Stimulated activated CD8-positive, alpha-beta memory T cell treated with anti-CD3 and anti-CD28 coated beads, Interleukin-15, amount 100 ng/mL, for 1 hour (primary cell): ENCODE measurements at places on chromosomes 1 and 21.

DNA sequence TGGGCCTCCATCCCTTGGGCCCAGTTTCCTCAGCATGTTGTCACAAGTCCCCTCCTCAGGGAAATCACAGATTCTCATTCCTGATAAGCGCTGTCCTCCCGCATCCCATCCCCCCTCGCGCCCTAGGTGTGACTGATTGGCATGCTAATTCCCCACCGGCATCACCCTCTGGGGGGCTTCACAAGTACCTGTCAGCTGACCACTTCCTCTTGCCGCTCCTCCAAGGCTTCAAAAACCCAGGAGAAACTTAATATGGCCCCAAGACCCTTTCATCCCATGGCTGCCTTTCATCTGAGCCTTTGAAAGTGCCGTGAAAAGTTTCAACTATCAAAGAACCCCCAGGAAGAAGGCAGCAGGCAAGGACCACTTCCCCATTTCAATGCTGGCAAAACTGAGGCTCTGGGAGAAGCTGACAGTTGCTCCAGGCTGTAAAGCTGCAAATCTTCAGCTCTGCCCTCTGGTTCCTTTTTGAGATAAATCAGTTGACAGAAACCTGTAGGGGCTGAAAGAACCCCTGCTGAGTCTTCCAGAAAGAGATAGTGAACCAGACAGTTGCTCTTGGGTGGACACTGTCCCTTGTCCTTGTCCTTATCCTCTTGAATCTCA lies 12.8 kb upstream of the MIXL1 start:
- DNase-seq, result no peak

GRCh38 chr1:167800251-167800650 lies 78.5 kb downstream of the MPZL1 start:
- no peak for DNase-seq

GRCh38 chr1:78536427-78536826 lies 45.7 kb downstream of the PTGFR start:
- DNase-seq, result no peak

- no peak for DNase-seq
Measured at GRCh38 chr21:35045542-35046262, 3.4 kb downstream of the RUNX1 start.

GRCh38 chr1:207049974-207050391 lies 1.0 kb downstream of the YOD1 start:
- peak; percentile 32 for DNase-seq

GRCh38 chr1:233721004-233721595 lies 107.2 kb downstream of the KCNK1 start:
- no peak for DNase-seq

GRCh38 chr21:31317688-31318087 lies 26.4 kb downstream of the TIAM1 start:
- no peak for DNase-seq

DNA sequence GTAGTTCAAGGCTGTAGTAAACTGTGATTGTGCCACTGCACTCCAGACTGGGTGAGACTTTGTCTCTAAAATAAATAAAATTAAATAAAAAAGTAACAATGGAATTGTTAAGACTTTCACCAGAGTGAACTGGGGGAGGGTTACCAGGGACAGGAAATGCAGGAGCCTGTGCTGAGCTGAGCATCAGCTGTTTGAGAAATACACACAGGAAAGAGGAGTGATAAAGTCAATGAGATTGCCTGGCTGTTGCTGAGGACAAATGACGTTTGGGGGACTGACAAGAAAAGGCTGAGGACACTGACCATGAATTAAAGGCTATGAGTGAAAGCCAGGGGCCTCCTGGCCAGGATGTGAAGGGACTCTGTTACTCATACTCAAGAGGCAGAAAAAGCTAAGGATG lies 226.3 kb downstream of the SETD4 start:
- DNase-seq, result no peak

DNA sequence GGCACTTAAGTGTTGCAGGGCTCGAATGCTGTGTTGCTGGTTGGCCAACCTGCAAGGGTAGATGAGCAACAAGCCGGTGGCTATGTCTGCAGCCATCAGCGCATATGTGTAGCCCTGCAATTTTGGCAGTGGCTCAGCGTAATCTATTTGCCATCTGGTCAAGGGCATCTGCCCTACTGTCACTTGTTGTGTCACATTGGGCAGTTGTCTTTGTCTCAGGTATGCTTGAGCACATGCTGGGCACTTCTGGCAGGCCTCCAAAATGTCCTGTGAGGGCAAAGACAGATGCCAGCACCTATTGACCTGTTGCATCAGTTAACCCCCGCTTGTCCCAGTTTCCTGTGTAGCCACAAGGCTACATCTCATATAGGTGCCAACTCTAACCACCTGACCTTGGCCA lies 111.8 kb downstream of the GDAP2 start:
- DNase-seq, result no peak

DNA sequence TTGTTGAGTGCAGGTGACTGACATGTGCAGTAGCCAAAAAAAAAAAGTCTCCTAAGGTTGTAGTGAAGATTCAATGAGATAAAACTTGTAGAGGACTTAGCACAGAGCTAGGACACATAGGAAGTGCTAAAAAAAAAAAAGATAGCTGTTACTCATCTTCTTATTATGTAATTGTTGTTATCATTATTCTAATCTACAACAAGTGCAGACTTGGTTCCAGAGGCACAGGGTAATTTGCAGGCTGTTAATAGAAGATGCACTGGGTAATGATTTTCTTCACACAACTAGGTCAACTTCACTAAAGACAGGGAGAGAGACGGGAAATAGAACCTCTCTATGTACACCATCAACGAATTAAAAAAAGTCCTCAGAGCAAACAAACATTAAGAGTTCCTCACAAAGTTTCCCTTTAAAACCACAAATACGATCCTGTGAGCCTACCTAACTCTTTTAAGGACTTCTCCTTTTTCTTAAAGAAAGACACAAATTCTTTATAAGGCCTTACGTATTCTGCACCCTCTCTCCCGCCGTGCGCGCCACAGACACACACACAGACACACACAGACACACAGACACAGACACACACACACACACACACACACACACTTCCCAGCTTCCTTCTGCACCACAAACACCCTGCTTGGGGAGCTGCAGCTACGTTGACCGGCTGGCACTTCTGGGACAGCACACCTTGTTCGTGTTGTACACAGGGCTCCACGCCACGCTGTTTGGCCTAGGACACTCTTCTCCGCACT lies 49.8 kb upstream of the GADD45A start:
- no peak for DNase-seq

- no peak for DNase-seq
Measured at GRCh38 chr1:62784509-62785365, 805 bp downstream of the ATG4C start.

DNA sequence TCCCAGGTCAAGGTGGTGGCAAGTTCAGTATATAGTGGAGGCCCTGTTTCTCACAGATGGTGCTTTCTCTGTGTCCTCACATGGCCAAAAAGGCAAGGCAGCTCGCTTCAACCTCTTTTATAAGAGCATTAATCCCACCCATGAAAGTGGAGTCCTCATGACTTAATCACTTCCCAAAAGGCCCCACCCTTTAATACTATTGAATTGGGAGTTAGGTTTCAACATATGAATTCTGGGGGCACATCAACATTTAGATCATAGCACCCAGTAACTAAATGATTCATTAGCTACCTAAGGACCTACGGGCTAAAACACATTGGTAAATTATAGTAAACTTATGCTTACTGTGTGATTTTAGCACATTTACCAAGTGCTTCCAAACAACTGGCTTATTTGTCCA lies 317.9 kb downstream of the LTN1 start:
- no peak for DNase-seq

GRCh38 chr1:82542766-82543165 lies 742.0 kb downstream of the ADGRL2 start:
- no peak for DNase-seq

GRCh38 chr21:37815893-37816292 lies 100.4 kb downstream of the KCNJ6 start:
- DNase-seq, result no peak

DNA sequence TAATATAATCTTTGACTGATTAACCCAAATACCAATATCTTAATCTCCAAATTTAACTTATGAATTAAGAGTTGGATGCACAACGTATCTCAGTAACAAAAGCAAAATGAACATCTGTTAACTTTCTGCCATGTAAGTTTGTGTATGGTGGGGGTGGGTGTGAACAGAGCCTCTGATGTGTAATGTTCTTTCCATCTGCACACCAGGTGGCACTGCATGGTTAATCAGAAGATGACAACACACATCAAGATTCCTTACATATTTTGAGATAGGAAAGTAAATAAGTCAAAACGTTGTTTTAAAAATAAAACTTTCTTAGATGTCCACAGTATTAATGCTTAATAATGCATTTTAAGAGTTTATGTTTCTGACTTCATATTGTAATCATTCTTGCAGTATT lies 251.9 kb downstream of the DPYD start:
- no peak for DNase-seq

GRCh38 chr1:82759035-82759434 lies 958.3 kb downstream of the ADGRL2 start:
- DNase-seq, result no peak

DNA sequence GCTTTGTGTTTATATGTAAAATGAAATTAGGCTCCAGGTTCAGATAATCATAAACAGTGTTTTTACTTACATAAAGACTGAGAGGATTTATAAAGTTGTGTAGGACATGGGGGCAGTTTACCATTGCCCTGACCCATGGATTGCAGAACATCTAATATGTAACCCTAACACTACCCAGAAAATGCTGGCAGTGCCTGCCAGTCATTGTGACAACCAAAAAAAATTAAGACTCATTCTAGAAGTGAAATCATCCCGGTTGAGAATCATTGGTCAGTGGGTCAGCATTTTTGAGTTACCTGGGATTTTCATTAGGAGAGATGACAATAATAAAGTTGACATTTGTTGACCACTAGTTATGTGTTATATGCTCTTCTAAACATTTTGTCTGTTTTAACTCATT lies 31.2 kb upstream of the THEM4 start:
- DNase-seq, result no peak

DNA sequence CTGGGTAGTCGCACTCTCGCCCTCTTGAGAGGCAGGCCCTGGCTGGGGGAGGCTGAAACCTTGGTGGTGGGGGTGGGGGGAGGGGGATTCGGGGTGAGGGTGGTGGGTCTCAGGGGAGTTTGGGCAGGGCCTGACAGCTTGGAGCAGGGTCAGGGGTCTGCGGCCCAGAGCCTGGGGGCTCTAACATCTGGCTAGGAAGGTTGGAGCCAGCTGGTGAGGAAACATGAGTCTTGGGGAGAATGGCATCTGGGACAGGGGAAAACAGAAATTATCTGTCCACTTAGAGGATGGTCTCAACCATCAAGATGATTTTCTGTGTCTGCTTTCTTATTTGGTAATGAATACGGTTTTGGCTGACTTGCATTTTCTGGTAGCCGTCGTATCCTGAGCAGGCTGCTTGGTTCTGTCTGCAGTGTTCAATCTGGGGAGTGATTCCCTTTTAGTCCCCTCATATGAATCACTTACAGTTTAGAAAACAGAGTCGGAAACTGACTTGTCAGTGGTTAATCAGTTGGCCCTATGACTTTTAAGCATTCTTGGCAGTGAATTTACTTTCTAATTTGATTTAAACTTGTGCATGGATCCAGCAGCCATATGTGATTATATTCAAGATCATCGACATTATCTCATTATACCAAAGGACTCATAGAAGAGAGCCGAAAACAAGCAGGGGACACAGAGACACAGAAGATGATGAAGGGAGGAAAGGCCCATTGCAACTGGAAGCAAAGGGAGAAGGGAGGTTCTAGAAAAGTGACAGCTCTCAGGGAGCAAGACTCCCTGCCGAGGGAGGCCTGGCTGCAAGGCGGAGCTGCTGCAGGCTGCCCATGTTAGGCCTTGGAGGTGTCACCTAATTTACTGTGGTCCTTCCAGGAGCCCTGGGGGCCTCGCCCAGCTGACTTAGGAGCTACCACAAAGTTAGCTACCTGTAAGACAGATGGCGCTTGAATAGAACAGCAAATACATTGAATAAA lies 237.6 kb downstream of the SDCCAG8 start:
- no peak for DNase-seq

DNA sequence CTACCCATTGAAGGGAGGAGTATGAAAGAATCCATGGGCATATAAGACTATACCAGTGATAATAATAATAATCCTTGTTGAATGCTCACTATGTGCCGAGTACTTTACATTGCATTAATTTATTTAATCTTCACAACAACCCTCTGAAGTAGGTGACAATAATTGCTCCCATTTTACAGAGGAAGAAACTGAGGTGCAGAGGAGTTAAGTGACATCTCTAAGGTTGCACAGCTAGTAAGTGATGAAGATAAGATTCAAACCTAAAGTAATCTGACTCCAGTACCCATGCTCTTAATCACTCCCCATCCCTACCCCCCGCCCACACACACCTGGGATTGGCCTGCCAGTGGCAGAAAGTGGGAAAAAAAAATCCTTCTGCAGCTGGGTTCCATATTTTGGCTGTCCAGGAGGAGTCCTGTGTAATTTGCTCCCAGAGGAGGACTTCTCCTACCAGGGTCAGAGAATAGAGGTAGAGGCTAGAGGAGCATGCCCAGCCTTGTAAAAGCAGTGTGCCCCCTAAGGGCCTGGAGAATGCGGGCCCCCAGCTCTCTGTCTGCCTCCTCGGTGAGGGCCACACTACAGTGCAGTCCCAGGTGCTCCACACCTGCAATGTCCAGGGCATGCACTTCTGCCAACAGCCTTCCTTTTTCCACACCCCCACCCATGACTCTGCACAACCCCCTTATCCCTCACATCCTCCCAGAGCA lies 57.8 kb downstream of the TMEM53 start:
- DNase-seq, result no peak

DNA sequence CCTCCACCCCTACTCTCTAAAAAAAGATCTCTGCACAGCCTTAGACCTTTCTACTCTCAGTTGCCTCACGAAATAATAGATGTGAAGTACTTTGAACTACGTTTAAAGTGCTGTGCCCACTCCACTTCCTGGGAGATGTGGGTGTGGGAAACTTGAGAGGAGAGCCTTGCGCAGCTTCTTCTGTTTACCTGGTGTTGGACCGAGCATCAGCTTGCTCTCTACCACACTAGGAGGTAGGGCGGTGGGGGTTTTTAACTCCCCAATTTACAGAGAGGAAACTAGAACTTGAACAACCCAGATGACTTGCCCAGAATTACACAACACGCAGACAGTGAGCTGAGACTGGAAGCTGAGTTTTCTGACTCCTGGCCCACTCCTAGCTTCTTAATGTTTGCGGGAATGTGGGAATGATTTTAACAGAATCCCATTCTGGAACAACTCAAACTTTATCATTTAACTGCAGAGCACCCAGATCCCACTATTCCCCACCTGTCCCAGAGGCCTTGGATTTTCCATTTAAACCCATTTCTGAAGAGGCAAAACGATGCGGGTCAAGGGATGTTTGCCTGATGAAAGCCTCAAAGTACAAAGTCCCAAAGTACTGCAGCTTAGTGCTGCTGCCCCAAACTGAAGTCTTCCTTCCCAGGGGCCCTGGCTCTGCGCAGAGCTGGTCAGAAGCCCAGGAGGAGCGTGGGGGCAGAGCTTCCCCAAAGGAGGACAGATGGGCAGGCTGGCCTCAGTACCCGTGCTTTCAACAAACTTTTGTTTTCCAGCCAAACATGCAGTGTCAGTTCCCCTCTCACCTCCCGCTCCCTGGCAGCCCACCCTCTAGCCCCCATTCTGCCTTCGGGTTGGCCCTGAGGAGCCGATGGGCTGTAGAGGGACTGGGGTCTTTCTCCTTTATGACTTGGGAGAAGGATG lies 19.0 kb downstream of the BTG2 start:
- no peak for DNase-seq
